NB4 (cell line): ENCODE measurements at places on chromosomes 1 and 21.

DNA sequence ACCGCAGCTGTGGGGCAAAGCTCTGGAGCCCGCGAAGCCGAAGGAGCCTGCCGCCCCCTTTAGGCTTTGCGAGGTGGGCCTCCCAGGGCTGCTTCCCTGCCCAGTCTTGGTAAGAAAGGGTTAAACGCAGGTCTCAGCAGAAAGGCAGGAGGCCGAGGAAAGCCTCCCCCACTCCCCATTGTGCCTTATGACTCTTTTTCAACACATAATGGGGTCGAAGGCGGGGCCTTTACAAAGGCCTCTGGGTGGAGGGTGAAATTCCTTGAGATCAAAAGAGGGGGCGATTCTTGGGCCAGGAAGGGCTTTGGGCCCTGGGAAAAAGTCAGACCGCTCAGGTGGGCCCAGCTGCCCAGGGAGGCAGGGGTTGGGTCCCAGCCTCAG is 880 bp downstream of the ALPL start:
- peak; percentile 16 for DNase-seq

DNA sequence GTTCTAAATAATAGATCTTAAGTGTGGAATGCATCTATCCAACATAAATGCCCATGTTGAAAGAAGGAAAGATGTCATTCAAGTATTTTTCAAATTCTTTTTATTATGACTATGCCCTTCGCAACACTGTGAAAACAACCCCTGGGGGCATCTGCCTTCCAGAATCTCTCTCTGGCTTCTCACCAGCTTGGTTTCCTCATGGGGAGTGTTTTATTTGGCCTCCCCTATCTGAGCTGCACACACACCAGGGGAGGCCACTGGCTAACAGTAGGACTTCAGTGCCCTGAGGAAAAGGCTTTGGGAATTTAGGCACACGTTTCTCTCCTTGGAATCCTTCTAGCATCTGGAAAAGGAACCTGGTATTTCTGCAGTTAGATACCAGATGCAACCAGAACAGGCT is 130.6 kb downstream of the EDEM3 start:
- DNase-seq = no peak

- no peak for DNase-seq
Measured at GRCh38 chr1:230401763-230402294, 24.3 kb downstream of the PGBD5 start.

DNA sequence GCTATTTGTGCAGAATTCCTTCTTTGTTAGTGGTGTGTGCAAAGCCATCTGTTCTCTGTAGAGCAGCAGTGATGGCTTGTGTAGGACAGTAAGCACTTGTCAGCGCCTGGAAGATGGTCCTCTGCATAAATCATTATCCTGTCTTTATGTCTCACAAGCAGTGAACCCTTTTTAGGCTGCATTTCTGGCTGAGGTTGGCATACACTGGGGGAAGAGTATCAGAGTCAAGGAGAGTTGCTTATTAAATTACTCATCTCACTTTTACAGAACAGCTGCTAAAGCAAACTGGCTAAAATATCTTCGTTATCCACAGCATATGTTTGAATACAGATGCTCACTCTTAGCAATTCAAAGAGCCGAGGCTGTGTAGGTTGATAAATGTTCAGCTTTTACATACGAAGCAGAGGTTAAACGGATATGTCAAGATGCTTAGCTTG is 54.6 kb upstream of the NCAM2 start:
- no peak for DNase-seq

DNA sequence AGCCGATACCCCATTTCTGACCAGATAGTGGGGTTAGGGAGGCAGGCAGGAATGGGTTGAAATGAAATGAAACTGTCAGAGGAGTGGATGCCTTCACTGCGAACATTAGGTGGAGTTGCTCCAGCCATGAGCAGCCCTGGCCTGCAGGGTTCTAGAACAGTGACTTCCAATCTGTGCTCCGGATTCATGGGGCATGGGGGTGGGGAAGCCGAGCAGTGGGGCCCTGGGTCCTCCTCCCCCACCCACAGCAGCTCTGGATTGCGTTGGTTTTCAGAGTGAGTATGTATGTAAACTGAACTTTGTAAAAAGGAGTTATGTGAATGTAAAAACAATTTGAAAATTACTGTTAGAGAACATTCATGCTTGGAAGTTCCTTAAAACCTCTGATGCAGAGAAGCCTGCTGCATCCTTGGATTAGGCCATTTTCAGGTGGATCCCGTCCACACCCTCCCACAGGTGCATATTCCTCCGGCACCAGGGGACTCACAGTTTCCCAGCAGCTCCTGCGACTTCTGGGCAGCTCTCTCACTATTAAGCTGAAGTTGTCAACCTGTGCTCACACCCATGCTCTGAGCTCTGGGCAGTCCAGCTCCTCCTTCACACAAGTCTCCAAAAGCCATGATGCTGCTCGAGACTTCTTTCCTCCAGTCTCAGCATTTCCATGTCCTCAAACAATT is 54.4 kb upstream of the EDN2 start:
- DNase-seq = no peak

GRCh38 chr1:154418062-154418921 is 13.1 kb downstream of the IL6R start:
- DNase-seq = no peak

DNA sequence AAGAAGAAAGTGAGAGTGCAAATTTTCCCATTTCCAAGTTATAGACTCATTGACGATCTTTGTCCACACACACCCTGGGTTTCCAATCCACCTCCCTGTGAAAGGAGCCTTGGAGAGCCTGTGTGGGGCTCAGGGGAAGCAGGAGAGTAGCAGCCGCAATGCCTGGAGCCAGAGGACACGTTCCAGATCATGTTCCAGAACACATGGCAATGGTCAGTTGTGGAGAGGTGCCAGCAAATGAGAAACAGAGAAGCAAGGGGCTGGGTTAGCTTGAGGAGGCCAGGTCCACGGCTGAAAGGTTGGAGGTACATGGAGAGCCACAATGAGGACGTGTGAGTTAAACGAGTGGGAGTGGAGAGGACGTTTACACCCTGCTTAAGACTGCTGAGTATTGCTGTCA is 33.0 kb upstream of the SIPA1L2 start:
- DNase-seq = no peak

DNA sequence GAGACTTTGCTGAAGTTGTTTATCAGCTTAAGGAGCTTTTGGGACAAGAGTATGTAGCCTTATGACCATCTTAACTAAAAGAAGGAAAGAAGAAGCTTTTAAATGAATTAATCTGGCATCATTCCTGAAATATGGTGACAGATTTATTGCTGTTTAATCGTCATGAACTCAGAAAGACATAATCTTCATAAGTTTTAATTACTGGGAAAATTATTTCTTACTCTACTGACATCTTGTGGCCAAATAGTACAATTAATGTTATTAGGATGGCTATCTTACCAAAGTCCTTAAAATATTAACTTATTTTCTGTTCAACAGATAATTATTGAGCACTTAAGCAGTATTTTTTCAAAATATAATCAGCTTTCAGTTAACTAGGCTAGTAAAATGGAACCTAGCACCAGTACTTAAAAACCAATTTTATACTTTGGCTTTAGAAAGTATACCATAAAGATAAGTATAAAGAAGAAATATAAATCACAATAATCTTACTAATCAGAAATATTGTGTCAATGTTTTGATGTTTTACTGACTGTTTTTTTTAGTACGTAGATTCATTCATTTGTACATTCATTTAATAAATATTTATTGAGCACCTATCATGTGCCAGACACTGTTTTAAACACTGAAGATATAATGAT is 34.7 kb upstream of the GPR25 start:
- peak; percentile 26 for DNase-seq

DNA sequence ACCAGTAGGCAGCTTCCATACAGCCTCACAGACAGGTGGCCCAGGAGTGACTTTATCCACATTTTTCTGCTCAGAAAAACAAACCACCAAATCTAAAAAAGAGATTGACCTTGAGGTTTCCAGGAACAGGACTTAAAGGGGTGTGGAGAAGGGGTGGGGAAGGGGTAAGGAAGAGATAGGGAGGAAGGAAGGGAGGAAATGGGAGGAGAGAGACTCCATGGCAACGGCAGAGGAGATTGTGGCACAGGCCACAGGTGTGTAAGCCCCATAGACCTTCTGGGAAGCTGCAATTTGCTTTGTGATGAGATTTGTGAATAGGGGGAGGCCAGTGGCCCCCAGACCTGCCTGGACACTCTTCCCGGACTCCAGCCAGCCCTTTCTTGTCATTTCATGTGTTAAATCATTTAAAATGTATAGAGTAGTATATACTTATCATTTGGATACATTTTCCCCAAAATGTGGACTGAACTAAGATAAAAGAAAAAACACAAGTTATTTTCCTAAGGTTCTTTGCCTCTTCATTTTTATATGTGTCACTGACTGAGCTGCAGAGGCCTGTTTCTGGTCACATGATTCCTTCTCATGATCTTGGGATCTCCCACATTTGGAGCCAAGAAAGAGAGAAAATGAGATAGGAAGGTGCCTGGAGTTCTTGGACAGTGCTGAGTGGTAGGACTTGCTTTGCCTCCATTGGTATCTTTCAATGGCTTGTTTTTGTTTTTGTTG is 55.5 kb downstream of the CLIC6 start:
- DNase-seq = no peak

DNA sequence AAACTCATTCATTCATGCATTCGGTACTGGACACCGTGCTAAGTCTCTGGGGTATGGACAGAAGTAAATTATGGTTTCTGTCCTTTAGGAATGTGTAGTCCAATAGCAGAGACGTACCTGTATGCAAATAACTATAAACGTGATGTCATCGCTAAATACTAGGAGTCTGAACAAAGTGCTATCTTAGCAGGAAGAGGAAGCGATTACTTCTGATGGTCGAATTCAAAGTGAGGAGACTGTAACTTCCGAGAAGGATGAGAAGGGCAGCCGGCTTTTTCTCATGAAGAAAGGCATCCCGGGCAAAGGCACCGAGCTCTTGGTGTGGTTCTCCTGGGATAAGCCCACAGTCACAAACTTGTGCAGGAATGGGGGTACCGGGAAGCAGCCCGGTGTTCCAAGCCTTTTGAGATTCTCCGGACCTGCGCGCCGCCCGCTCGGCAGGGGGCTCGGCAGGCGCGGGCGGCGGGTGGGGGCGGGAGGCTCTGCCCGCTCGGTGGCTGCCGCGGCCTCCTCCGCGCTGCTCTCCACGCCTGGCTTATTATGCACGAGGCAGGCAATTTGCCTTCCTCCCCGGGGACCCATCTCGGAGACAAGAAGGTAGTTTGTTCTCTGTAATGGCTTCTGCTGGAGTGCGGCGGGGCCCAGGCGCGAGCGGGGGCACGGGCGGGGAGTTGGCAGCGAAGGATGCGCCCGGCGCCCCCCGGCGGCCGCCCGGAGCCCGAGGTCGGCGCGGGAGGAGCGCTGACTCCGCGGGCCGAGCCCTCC is 67.5 kb upstream of the CD1D start:
- DNase-seq = peak; percentile 70

DNA sequence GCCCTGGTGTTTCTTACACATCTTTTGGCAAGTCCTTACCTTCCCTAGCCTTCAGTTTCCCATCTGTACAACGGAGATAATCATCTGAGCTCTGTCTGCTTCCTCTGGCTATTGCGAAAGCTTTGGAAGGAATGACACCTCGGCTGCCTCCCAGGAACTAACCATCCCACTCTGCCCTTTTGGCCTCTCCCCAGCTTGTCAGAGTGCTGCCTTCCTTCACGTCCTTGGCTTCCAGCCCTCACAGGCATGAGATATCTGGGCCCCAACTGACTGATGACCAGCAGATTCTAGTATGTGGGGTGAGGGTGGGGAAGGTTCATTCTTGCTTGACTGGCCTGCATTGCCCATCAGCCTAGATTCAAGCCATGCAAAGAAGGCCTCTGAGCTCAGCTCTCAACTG is 253.1 kb upstream of the FGGY start:
- peak; percentile 24 for DNase-seq

DNA sequence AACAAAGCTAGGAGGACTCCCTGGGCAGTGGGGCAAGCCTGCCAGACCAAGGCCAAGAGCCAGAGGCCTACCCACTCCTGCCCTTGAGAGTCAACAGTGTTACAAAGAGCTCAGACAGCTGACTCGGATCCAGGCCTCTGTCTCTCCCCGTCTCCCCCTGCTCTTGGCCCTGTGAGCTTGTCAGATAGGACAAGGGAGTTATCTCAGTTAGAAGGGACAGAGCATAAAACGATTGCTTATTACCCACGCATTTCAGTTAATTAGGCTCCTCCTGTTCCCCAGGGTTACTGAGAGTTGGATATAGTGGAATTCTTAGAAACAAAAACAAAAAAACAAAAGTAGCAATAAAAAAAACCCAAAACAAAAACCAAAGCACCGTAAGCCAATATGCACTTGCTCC is 1.3 kb downstream of the SLC41A1 start:
- no peak for DNase-seq

GRCh38 chr1:53260631-53261247 is 22.4 kb upstream of the MAGOH start:
- DNase-seq = no peak

- DNase-seq = peak; percentile 51
Measured at GRCh38 chr1:203593723-203594122, 32.9 kb upstream of the ATP2B4 start.

GRCh38 chr1:154529308-154529707 is 27.1 kb upstream of the SHE start:
- DNase-seq = no peak

GRCh38 chr1:94713472-94714141 is 106.5 kb upstream of the SLC44A3 start:
- peak; percentile 98 for DNase-seq

DNA sequence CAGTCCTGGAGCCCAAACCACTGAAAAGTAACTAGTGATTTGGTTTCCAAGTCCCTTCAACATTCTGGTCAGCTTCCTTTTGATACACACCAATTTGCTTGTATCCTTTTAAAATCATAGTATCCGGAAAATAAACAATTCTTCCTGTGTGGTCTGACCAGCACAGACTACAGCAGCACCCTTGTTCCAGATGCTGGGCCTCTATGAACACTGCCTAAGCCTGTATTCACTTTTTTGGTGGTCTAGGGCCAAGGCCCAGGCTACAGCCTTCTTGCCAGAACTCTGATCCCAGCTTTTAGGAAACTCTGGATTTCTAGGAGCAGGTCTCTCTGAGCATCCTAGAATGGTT is 801 bp upstream of the DDAH1 start:
- DNase-seq = no peak

- no peak for DNase-seq
Measured at GRCh38 chr1:36522461-36523229, 39.9 kb upstream of the CSF3R start.

GRCh38 chr1:19462781-19463503 is 22.4 kb downstream of the CAPZB start:
- no peak for DNase-seq

DNA sequence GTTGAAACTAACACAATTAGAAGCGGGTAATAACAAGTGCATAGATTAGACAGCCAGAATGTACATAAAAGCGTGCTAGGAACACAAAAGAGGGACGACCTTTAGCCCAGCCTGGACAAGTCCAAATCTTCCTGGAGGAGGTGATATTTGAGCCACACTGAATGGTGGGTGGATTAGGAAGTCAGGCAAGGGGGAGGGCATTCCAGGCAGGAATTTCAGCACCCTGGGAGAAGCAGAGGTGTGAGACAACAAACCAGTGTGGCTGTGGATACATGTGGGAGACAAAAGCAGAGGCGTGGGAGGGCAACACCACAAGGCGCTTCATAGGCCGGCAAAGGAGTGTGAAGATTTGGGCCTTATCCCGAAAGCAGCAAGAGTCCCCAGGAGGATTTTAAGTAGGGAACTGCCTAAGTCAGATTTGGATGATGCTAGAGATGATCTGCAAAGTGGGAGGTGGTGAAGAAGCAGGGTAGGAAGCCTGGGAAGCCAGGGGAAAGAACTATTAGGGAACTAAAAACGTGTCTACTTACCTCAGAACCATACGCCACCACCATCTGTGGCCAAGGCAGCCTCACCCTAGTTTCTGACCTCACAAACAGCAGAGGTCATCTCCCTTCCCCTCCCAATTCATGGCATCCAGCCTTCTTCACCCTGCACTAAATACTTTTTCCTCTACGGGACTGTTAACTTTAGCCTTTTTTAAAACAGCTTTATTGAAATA is 81.8 kb downstream of the GLUL start:
- DNase-seq = no peak
